CD4-positive, alpha-beta T cell treated with Interleukin-2 at 100 ng/mL for 4 hours (primary cell): ENCODE measurements at places on chromosomes 16 and 17.

- no peak for DNase-seq
These were observed 150.3 kb upstream of the RPL38 start for GRCh38 chr17:74052993-74053711.

- DNase-seq: no peak
These were observed 93.8 kb downstream of the CDC27 start for GRCh38 chr17:47095268-47095667.

DNA sequence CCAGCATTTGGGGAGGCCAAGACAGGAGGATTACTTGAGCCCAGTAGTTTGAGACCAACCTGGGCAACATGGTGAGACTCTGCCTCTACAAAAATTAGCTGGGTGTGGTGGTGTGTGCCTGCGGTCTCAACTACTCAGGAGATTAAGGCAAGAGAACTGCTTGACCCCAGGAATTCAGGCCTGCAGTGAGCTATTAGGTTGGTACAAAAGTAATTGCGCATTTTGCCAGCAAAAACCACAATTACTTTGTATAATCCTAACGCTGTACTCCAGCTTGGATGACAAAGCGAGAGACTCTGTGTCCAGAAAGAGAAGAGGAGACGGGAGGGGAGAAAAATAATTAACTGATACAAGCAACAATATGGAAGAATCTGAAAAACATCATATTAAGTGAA, 32.7 kb downstream of the YWHAE start:
- no peak for DNase-seq

- DNase-seq: no peak
These were observed 2.2 kb upstream of the MPG start for GRCh38 chr16:75580-76501.

GRCh38 chr17:50523208-50523607, 9.3 kb upstream of the EPN3 start:
- no peak for DNase-seq

DNA sequence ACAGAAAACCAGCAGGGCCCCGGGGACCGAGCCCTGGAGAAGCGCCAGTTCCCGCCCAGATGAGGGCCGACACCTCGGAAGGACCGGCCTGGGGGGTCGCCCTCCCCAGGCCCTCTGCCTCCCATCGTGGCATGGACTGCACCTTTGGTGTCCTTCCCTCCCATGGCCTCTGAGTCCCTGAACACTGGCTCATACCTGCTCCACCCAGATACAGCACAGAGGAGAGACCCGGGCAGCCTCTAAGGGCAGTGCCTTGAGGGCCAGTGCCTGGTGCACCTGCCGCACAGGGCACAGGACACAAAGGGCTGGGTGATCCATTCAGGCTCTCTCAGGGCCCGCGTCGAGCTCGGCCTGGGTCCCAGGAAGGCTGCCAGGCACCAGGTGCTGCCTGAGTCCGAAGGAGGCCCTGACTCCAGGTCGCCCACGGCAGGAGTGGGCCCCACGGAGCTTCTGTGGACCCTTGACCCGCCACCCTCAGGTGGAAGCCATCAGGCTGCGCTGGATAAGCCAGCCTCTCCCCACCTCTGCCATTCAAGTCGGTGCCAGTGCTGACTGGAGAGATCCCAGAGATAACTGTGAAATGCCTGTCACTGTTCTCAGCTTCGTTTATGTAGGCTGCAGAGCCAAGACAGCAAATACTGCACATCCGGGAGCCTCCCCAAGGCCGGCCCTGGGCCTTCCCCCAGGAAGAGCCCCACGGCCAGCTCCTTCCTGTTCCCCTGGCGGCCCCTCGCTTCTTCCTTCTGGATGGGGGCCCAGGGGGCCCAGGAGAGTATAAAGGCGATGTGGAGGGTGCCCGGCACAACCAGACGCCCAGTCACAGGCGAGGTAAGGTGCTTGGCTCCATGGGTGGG, at the start of gene ZG16B:
Gene ZG16B (plus strand): TSS at position 803 of the 854 bp plus-strand sequence. CDS start 139 bp downstream, outside the sequence.
- DNase-seq: no peak

DNA sequence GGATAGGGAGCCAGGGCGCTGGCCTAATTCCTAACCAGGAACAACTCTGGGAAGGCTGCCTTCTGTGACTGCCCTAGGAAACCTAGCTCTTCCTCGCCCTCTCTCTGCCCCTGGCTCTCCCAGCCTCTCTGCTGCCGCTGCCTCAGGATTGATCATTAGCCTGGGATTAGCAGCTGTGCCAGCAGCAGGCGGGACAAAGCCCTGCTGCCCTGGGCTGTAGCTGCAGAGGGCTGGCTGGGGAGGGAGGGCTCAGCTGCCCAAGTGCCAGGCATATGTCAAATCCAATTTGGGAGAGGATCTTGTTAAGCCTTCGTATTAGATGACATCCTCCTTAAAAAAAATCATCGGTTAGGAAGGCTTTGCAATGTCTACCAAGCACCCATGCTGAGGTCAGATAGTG, 144.8 kb upstream of the CCL2 start:
- no peak for DNase-seq

DNA sequence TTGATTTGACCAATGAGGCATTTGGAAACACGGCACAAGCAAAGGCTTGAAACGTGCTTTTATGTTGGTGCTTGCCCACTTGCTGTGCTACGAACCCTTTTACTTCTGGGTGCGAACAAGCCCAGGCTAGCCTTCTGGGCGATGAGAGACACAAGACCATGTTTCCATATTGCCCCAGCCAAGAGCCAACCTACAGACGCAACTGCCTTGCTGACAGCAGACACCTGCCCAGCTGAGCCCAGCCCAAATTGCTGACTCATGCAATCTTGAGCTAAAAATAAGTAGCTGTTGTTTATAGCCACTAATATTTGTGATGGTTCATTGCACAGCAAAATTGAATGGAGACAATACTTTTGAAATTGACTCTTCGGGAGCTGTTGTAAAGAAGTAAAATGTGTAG, 464.5 kb downstream of the WWOX start:
- no peak for DNase-seq

DNA sequence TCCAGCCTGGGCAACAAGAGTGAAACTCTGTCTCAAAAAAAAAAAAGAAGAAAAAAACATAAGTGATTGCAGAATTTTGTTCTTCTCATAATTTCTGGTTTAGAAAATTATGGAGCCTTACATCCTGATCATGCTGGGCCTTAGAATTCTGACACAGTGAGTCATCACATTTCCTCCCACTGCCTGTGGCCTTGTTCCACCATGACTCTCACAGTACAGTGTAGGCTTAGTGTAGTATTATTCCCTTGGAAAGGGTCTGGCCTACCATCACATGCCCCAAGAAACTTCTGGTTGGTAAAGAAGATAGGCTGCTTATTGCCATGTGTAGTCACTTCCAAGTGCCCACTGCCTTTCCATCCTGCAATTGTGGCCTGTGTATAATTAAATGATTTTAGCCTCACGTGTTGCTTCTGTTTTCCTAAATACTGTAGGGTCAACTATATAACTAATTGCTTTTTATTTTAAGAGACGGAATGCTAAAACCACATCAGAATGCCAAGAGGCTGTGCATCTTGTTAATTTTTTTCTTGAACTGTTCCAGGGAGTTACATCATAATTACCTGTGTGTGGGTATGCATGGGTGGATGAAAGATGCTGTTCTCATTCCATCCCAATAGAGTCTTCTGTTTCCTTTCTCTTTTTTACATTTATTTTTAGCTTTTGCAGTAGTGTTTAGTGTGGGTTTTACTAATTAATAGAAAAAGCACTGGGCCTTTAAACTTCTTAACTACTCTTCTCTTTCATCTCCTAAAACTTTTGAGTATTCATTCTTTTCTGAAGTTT, 25.9 kb downstream of the OGFOD1 start:
- DNase-seq: no peak
